ENCODE measurements at places on chromosomes 11 and 22.

GRCh38 chr11:67996622-67997474 is 7.0 kb downstream of the UNC93B1 start:
- DNase-seq, result peak; percentile 56

- DNase-seq, result no peak
These were observed 7.4 kb upstream of the DGKZ start for GRCh38 chr11:46339816-46340215.

DNA sequence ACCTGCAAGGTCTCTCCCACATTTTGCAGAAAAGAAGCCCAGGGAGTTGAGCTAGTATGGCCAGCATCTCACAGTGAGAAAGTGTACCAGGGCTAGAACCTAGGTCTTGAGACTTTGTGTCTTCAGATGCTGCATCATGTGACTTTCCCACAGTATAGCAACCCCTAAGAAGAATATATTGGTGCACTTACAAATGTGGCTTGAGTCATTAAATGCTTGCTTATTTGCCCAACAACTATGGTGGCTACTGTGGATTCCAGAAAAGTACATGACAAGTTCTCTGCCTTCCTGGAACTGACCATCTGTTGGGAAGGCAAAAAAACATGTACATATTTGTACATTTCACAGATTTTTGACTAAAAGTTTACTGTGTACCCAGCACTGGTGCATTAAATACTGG is 55.0 kb downstream of the POLD3 start:
- no peak for DNase-seq

- no peak for DNase-seq
These were observed 17.2 kb downstream of the CLDN25 start for GRCh38 chr11:113796663-113797259.

GRCh38 chr11:197741-198235 is 4.9 kb downstream of the SCGB1C1 start:
- peak; percentile 17 for DNase-seq

DNA sequence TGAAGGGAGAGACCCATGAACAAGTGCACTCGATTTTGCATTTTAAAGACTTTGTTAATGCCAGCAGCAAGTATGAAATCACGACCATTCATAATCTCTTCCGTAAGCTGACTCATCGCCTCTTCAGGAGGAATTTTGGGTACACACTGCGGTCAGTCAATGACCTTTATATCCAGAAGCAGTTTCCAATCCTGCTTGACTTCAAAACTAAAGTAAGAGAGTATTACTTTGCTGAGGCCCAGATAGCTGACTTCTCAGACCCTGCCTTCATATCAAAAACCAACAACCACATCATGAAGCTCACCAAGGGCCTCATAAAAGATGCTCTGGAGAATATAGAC is 5.9 kb downstream of the SERPIND1 start:
- DNase-seq, result no peak

- no peak for DNase-seq
These were observed 746.2 kb downstream of the NELL1 start for GRCh38 chr11:21415606-21416005.

GRCh38 chr11:44028401-44028800 is 19.4 kb upstream of the ACCSL start:
- no peak for DNase-seq

DNA sequence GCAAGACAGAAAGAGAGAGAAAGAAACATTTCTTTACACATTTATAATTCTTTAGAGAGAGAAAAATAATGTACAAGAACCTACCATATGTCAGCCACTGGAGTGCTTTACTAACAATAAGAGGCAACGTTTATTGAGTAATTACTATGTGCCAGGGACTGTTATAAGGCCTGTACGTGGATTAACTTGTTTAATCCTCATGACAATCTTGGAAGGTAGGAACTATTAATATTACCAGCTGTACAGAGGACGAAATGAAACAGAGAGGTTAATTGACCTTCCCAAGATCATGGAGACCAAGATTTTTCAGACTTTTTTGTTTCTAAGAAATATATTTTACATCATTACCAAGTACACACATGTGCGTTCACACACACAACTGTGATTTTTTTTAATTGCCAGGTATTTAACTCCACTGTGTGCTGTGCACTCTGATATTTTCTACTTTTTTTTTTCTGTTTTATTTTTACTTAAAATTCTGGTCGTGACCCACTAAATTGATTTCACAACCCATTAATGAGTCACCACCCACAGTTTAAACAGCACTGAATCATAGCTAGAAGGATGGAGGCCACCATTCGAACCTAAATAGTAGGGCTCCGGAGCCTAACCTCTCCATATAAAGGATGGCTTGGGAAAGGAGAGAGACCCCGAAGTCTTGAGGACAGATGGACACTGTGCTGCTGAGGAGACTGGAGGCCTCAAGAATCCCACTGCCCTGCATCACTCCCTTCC is 21.4 kb downstream of the CREB3L1 start:
- no peak for DNase-seq

DNA sequence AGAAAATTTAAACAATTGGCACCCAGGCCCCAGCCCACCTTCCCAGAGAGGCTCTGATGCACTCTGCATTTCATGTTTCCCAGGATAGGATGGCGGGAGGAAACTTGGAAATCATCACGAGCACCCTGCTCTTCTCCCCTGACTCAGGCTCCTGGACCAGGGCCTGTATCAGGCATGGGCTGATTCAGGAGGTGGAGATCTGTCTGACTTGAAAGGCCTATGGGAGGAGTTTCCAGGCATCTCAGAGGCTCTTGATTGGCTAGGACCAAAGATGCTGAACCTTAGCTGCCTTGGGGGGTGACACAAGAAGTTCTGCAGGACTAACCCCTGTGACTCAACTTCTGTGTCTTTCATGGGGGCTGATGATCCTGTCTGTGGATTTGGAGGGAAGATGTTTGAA is 106.2 kb downstream of the PKNOX2 start:
- DNase-seq, result no peak

GRCh38 chr11:121449123-121449522 is 3.0 kb upstream of the SORL1 start:
- DNase-seq, result no peak

DNA sequence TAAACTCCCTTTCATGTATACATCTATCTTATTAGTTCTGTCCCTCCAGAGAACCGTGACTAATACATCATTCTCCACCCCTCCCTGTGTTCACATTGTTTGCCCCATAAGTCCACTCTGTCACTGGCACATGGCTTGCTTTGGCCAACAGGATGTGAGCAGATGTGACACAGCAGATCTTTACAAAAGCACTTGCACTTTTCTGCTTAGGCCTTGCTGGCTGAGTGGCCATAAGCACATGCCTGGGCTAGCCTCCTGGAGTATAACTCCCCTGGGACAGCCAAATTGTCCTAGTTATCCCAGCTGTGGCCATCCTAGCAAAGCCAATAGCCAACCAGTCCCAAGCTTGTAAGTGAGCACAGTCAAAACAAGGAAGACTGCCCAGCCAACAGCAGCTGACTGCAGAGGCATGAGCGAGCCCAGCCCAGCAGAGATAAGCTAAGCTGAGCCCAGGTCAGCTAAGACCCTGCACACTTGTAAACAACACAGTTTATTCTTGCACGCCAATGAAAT is 9.7 kb upstream of the RCN1 start:
- DNase-seq, result no peak

DNA sequence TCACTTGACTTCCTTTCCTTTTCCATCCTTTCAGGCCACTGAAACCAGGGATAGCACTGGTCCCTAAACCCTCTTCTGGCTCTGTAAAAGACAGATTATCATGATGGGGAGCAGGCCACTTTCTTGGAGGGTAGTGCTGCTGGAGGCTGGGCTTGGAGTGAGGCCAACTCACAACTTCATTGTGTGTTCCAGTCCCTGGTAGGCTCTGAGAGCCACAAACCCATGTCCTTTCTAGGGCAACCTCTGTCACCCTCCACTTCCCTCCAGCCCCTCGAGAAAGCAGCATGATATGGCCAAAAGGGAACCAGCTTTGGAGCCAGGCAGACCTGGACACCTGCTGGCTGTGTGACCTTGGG is 2.3 kb downstream of the TKFC start:
- DNase-seq, result no peak

GRCh38 chr11:117281159-117281558 is 10.0 kb upstream of the BACE1-AS start:
- DNase-seq, result no peak
